Fibroblast of skin of abdomen (primary cell): ENCODE measurements at places on chromosomes 16 and 17.

GRCh38 chr17:46862949-46863348 lies 11.6 kb downstream of the WNT9B start:
- no peak for DNase-seq

DNA sequence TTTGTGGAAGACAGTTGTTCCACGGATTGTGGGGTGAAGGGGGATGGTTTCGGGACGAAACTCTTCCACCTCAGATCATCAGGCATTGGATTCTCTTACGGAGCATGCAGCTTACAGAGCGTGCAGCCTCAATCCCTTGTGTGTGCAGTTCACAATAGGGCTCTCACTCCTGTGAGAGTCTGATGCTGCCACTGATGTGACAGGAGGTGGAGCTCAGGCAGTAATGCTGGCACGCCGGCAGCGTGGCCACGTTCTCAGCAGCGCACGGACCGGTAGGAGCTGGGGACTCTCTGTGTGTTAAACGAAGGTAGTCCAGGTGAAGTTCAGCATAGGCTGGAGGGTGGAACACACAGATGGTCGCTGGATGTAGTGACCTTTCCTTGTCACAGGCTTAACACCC lies 37.8 kb downstream of the SEC14L1 start:
- DNase-seq, result no peak

DNA sequence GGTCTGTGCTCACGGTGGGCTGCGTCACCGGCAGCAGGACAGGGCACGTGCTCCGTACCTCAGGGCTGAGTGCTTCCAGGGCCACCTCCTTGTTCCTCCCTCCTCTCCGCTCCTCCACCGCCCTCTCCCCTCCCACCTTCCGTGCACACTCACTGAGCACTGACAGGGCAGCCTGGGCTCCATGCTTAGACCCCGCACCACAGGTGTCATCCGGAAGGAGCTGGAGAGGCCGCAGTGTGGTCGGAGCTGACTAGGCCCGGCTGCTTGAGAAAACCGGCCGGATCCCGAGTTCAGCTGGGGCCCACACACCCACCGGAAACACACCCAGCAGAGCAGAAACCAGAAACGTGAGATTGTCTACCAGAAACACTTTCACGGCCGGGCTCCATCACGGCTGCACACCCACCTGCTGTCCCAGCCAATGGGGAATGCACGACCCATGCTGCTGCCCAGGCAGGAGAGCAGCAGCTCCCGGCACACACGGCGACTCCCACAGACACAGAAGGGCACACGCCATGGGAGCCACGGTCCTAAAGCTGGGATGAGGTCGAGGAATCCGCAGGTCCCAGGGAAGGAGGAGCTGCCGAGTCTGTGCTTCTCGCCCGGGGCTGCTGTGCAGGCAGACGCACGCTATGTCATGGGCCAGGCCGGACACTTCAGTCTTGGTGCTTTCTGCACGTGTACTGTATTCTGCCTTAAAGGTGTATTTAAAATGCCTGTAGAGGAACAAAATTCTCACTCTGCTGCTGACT lies 55.0 kb upstream of the ZNF469 start:
- no peak for DNase-seq

GRCh38 chr17:32518646-32519227 lies 31.9 kb downstream of the CDK5R1 start:
- DNase-seq, result no peak

- no peak for DNase-seq
Observed at GRCh38 chr16:75306099-75306762, 54.8 kb upstream of the BCAR1 start.

DNA sequence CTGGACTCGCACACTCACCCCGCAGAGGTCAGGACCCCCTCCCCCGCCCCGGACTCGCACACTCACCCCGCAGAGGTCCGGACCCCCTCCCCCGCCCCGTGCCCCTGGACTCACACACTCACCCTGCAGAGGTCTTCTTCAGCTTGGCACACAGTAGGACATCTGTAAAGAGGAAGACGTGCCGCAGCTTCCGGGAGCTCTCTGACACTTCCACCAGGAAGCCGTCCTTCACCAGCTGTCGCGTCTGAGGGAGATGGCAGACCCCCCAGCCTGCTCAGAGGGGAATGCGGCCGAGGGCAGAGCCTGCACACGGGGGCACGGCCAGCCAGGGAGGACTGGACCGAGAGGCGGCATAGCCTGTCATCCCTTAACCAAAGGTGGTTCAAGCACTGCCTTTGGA lies 72.9 kb downstream of the TIMM22 start:
- DNase-seq, result no peak

GRCh38 chr16:51937771-51938170 lies 609.2 kb downstream of the TOX3 start:
- no peak for DNase-seq

- no peak for DNase-seq
Observed at GRCh38 chr16:85598141-85598540, 15.0 kb upstream of the GSE1 start.

- DNase-seq, result peak; percentile 40
Observed at GRCh38 chr17:46771561-46772474, 46.7 kb downstream of the WNT3 start.

DNA sequence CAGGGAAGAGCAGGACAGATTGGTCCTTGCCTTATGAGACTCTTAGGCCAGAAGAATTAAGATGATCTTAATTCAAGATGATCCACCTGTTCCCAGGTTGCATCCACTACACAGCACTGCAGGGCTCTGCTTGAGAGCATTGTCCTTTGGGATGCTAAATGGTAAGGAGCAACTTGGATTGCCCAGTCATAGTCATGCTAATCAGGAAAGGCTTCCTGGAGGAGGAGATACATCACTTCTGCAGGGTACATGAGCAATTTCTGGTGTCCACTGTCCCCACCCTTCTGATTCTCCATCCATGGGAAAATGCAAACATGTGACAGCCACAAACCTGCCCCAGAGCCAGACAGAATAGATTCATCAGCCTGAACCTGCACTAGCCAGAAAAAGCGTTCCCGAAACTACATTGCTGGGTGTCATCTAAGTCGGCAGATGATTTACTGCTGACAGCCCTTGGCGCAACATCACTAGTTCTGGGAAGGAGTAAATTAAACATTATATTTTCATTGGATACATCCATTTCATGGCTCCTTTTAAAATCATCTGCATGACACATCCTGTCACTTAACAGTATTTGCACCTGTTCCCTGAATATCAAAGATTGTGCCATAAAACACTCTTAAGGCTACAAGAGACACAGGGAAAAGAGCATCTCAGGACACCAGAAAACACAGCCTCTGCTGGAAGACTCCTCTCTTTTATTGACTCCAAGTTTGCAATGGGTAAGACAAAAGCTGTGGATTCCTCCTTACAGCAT lies 282.2 kb downstream of the MAF start:
- no peak for DNase-seq

GRCh38 chr17:42706732-42707131 lies 24.4 kb downstream of the CNTNAP1 start:
- DNase-seq, result no peak

DNA sequence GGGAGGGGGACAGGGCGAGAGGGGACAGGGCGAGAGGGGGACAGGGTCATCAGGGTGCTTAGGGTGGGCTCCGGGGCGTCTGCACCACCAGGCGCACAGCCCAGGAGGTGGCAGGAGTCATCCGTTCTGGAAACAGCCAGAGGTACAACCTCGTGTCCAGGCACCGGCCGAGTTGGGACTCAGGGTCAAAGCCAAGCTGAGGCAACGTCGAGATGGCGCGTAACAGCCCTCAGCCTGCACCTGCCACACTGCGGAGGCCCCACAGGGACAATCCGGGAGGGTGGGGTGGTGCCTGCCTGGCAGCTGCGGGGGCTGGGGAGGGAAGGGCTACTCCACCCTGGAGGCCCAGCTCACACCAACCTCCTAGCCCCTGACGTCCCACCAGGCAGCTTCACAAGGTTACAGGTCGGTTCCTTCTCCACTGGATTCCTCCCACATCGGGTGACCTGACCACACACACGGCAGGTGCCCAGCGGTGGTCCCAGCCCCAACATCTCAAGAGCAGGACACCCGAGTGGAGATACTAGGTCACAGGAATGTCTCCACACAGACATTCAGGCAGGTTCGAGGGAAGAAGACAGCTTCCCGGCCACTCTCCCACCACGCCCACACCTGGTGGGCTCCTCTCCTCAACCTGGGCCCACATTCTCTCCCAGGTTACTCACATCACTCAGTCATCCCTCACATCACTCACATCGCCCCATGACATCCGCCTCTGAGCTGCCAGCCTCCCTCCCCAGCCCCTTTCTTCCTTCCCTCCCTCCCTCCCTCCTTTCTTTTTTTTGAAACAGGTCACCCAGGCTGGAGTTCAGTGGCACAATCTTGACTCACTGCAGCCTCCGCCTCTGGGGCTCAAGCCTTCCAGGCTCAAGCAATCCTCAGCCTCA lies 47.3 kb downstream of the RPH3AL start:
- DNase-seq, result no peak

GRCh38 chr17:1755252-1755826 lies 6.5 kb upstream of the SERPINF1 start:
- DNase-seq, result no peak

DNA sequence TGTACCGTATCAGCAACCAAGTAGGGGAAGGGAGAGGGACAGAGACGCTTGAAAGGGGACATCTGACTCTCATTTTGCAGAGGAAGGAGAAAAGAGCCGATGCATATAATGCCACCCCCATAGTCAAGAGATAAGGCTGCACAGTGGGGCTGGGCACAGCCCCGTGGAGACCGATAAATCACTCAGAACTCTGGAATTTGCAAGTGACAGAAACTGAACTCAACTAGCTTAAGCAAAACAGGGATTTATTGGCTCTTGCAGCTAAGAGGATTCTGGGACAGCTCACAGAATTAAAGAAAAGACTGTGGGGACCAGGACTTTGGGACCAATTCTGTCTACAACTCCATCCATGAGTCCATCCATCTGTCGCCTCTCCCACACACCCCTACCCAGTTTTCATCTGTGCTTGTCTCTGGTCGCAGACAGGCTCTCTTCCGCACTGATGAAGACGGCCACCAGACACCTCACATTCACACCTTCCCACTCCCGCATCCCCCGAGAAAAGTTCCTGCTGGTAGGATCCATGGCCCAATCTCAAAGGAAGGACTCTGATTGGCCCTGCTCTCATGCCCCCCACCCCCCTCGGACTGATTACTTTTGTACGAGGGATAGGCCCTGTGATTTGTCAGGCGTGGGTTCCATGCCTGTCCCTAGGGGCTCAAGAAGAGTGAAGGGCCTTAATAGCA lies 105.9 kb upstream of the RPL38 start:
- DNase-seq, result no peak

GRCh38 chr16:62681819-62682218 lies 645.6 kb upstream of the CDH8 start:
- no peak for DNase-seq

- DNase-seq, result no peak
Observed at GRCh38 chr16:69522041-69522578, 43.7 kb upstream of the NFAT5 start.

GRCh38 chr17:351875-352420 lies 659 bp downstream of the RPH3AL start:
- DNase-seq, result no peak

GRCh38 chr17:61805399-61805798 lies 57.9 kb downstream of the BRIP1 start:
- DNase-seq, result peak; percentile 77

- no peak for DNase-seq
Observed at GRCh38 chr16:4663777-4664465, 29.4 kb upstream of the NUDT16L1 start.

DNA sequence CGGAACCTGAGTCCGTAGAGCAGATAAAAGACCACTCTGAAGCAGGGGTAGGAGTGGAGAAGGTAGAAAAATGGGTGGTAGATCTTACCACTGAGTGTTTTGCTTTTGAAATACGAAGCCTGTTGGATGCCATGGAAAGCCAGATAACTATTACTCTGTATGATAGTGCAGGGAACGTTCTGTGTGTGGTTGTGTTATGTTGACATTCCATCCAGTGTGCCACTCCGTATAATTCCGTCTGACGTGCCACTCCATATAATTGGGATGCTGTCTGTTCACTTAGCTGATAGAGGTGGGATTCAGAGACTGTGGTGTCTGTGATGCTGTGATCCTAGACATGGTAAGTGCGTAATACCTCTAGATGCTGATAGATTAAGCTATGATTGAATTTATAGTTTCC lies 263.2 kb upstream of the CACNG5 start:
- DNase-seq, result no peak

GRCh38 chr16:22003195-22003594 lies 2.3 kb upstream of the PDZD9 start:
- no peak for DNase-seq

DNA sequence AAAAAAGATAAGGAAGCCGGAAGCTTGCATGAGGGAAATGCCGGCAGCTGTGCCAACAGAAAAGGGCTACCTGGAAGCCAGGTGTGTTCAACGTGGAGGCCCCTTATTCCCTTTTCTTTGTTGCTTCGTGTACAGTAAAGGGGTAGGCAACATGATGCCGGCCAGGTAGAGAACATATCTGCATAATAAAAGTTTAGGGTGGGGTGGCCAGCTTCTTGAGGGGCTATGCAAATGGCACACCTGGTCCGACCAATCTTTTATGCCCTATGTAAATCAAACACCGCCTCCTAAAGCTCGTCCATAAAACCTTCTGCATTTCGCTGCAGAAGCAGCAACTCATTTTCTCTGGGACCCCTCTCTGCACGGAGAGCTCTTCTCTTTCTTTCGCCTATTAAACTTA lies 911.6 kb downstream of the KCNJ2 start:
- DNase-seq, result no peak

GRCh38 chr17:44565866-44566443 lies 8.7 kb downstream of the FZD2 start:
- DNase-seq, result no peak

- no peak for DNase-seq
Observed at GRCh38 chr17:77155125-77155524, 14.4 kb downstream of the SEC14L1 start.

DNA sequence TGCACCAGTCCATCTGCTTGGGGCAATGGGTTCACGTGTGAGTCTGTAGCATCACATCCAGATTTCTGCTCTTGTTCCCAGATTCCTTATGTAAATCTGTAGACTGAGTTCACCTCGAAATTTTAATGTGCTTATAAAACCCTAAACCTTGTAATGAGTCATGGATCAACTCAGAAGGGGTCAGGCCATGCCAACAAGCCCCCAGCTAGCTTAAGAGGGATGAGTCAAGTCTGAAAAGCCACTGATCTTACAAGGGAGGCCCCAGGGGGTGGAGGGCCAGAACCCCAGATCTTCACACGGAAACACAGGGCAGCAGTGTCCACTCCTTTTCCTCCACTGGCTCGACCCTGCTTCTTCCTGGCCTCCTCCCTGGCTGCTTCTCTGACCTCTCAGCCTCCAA lies 399.1 kb upstream of the CDH5 start:
- peak; percentile 69 for DNase-seq

DNA sequence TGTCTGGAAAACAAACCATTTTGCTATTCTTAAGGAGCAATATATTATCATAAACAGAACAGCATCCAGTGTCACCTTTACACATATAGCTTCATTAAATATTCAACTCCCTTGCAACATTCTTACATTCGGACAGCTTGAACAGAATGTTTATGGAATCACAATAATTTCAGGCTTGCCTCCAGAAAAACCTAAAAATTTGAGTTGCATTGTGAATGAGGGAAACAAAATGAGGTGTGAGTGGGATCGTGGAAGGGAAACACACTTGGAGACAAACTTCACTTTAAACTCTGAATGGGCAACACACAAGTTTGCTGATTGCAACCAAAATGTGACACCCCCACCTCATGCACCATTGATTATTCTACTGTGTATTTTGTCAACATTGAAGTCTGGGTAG lies 51.4 kb downstream of the TBC1D26 start:
- DNase-seq, result no peak

- DNase-seq, result no peak
Observed at GRCh38 chr16:46828292-46828691, 2.7 kb downstream of the C16orf87 start.
